Stimulated activated CD4-positive, alpha-beta T cell treated with anti-CD3 and anti-CD28 coated beads, Interleukin-1b, Interleukin-23, amount 100 ng/mL, for 1 hour (primary cell): ENCODE measurements at places on chromosomes 13 and 19.

DNA sequence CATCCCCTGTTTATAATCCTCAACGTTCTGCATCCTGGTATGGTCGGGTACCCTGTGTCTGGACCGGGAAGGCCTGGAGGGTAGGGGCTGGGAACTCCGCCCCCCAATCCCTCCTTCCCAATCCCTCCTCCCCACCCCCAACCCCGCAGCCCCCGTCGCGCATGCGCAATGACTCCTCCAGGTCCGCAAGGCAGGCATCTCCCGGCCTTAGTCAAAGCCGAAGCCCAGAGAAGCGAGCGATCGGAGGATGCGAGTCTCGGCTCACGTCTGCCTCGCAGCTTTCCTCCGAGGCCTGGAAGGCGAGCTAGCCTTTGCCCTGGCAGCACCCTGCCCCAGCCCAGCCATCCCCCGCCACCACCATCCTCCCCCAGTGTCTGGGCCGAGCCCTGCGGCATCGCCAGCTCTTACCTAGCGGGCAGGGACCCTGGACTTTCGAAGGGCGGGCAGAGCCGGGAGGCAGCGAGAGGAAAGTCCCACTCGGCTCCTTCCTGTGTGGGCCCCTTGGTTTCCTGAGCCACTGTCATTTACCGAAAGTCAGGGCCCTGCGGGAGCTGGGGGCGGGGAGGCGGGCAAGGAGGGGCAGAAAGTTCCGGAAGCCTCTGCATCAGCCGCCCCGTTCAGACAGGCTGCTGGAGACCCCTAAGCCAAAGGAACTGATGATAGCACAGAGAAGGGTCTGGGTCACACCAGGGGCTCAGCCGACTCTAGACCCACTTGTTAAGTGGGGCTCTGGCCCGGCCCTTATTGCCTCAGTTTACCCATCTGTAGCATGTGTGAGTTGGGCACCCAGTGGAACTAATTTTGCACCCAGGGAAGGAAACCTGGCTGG lies at the start of gene JAK3:
Gene JAK3, minus strand, starts transcription at position 445 of the 829 bp plus-strand sequence. CDS start 3,565 bp downstream, outside the sequence.
- DNase-seq: peak; percentile 79

GRCh38 chr19:50804420-50805272 lies 14.4 kb downstream of the ACP4 start:
- peak; percentile 97 for DNase-seq

DNA sequence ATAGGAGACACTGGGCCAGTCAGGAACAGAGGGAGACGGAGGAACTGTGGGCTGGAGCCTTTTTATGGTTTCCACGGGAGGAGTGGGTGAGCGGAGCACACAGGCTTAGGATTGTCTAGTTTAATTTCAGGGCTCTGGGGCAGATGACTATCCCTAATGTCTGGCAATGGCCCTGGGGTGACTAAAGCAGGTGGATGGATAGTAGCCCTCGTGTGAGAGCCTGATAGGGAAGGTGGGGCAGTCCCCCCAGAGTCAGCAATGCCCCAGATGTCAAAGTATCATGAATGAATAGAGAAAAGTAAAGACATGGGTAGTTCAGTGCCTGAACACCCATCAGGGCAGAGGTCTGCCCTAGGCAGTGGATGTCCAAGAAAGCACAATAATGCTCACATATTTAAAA lies 94.2 kb downstream of the ZDHHC20 start:
- DNase-seq: no peak

- no peak for DNase-seq
These were observed 399.5 kb downstream of the RFC3 start for GRCh38 chr13:34217343-34218025.

GRCh38 chr13:106375085-106375484 lies 160.4 kb downstream of the EFNB2 start:
- no peak for DNase-seq

GRCh38 chr13:94419925-94420305 lies 59.6 kb downstream of the DCT start:
- no peak for DNase-seq

- no peak for DNase-seq
These were observed 228.1 kb downstream of the FGF9 start for GRCh38 chr13:21898945-21899344.

- DNase-seq: no peak
These were observed 22.9 kb upstream of the FAM216B start for GRCh38 chr13:42758515-42758914.

DNA sequence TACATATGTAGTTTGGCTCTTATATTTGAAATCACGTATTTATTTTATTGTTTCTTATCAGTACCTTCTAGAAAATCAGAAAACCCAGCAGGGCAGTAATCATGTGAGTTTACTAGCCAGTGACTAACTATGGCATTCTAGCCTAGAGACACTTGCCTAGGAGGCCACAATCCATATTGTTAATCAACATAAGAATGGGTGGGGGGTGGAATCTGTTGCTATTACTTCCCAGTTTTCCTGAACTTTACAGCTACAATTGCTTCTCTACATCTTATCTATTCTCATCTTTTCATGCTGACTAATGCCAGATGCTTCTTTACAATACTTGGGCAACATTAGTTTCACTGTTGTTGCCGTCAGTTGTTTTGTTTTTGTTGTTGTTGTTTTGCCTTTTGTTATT lies 18.7 kb upstream of the ATXN8OS start:
- no peak for DNase-seq

GRCh38 chr13:111295886-111296285 lies 24.6 kb upstream of the TEX29 start:
- no peak for DNase-seq

DNA sequence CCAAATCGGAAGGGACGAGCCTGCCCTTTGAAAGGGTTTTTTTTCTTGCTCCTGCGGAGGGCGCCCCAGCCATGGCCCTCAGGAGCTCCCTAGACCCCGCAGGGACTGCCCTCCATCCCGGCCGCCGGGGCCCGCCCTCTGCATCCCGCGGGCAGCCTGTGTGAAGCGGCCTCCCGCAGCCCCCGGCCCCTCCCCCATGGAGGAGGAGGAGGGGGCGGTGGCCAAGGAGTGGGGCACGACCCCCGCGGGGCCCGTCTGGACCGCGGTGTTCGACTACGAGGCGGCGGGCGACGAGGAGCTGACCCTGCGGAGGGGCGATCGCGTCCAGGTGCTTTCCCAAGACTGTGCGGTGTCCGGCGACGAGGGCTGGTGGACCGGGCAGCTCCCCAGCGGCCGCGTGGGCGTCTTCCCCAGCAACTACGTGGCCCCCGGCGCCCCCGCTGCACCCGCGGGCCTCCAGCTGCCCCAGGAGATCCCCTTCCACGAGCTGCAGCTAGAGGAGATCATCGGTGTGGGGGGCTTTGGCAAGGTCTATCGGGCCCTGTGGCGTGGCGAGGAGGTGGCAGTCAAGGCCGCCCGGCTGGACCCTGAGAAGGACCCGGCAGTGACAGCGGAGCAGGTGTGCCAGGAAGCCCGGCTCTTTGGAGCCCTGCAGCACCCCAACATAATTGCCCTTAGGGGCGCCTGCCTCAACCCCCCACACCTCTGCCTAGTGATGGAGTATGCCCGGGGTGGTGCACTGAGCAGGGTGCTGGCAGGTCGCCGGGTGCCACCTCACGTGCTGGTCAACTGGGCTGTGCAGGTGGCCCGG lies 815 bp downstream of the MAP3K10 start:
- no peak for DNase-seq

GRCh38 chr13:71912524-71912923 lies 45.5 kb upstream of the DACH1 start:
- DNase-seq: no peak

- no peak for DNase-seq
These were observed 1066.7 kb upstream of the PCDH20 start for GRCh38 chr13:62482351-62482750.

GRCh38 chr19:16118489-16119033 lies 6.9 kb downstream of the RAB8A start:
- DNase-seq: no peak

- DNase-seq: no peak
These were observed 324.0 kb downstream of the FOXO1 start for GRCh38 chr13:40342461-40342860.

DNA sequence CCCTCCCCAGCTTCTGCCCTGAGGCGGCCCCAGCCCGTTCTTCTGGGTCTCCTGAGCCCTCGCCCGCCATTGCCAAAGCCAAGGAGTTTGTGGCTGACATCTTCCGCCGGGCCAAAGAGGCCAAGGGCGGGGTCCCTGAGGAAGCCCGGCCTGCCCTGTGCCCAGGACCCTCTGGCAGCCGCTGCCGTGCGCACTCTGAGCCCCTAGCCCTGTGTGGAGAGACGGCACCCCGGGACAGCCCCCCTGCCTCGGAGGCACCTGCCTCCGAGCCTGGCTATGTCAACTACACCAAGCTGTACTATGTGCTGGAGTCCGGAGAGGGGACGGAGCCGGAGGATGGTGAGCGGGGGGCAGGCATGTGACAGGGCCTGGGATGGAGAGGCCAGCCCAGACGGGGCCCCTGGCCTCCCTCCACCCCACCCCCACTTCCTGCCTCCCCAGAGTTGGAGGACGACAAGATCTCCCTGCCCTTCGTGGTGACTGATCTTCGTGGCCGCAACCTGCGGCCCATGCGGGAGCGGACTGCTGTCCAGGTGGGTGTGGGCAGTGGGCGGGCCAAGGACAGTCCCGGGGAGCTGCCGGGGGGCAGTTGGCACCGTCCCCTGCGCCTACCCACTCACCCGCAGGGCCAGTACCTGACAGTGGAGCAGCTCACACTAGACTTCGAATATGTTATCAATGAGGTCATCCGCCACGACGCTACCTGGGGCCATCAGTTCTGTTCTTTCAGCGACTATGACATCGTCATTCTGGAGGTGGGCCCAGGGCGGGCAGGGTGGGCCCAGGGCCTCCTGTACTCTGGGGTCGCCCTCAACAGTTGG lies 7.0 kb downstream of the DCAF15 start:
- no peak for DNase-seq

DNA sequence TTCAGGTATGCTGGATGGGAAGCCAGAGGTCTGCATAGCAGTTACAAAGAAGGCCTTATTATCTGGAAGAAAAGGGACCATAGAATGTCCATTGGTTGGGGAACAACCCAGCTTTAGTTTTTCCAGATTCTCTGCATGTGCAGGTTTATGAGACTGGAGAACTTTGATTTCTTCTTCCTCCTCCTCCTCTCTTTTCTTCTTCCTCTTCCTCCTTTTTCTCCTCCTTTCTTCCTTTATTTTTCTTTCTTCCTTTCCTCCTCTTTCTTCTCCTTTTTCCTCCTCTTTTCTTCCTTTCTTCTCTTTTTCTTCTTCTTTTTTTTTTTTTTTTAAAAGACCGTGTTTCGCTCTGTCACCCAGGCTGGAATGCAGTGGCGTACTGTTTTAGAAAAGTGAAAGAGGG lies 30.9 kb downstream of the EPN1 start:
- DNase-seq: no peak

DNA sequence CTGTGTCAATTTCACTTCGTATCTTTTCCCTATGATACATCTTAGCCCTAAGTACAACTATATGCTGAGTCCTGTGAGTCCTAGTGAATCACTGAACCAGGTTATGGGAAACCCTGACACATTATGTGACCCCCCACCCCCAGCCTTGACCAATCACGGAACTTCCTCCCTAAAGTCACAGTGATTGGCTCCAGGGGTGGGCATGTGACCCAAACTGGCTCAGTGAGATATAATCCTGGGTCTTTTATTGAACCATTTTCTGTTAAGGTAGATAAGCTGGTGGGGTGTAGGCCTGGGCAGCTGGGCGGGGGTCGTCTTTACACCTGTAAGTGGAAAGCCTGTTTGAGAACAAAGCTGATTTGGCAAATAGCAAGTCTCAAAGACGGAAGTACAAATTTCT lies 19.8 kb upstream of the FBL start:
- DNase-seq: no peak

- DNase-seq: no peak
These were observed 27.0 kb upstream of the MIER2 start for GRCh38 chr19:371501-372168.

DNA sequence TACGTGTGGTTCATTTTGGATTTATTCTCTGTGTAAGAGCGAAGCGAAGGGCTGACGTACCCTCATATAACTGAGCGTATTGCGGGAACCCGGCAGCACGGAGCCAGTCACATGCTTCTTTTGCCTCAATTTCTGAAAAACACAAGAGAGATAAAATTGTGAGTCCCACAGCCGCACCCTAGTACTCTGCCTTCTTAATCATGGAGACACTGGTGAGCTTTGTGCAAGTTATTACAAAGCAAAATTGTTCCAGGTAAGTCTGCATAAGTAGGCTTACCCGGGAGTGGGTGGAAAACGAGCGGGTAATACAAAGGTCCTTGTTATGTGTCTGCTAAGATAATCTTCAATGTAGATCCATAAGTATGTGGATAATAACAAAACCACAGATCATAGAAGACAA lies 118.1 kb downstream of the STARD13 start:
- DNase-seq: no peak

DNA sequence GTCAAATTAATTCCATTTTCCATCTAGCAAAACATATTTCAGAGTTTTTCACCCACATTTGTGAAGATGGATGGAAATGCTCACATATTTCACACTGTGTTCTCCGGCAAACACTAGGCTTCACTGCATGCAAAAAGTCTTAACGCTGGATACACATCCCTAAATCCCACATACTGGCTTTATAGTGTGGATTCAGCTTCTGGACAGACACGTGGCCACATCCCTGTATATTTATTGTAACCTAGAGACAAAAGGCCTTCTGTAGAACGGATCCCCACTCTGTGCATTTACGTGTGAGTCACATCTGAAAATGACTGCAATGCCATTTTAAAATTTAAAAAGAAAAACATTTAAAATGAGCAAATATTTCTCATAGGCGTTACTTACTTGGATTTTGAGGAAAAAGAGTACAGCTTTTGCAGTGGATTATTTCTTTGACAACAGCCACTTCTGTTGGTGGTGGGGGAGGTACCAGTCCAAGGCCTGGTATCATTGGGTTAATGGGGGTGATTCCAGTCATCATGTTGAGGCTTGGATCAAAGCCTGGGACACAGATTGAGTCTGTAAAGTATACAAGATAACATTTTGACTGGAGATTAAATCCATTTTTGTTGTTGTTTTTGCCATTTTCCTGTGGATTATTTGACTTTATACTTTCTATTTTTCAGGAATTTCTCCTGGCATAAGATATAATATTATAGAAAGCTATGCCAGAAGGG lies 337.7 kb downstream of the DNAJC15 start:
- no peak for DNase-seq

- DNase-seq: no peak
These were observed 849.4 kb upstream of the MIR17HG start for GRCh38 chr13:90498096-90498495.

- DNase-seq: no peak
These were observed 3.8 kb downstream of the GJB2 start for GRCh38 chr13:20188667-20189553.

GRCh38 chr13:72415817-72416216 lies 311.6 kb downstream of the MZT1 start:
- no peak for DNase-seq

DNA sequence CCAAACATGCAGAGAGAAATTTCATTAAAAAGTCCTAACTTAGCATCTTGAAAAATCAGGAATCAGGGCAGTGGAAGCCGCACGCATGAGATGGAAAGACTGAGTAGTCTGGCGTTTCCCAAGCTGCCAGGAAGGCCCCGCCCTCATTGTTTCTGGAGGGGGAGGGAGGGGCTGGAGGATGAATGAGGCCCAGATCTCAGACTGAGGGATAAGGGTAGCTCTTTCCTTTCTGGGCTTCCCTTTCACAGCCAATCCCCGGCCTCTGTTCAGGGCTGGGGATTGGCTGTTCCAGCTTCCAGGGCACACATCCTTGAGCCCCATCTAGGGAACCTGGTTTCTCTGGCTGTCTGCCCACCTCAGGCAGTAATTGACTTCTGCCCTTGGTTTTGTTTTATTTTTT lies 7.3 kb downstream of the C19orf53 start:
- no peak for DNase-seq

GRCh38 chr19:13794398-13794756 lies 866 bp upstream of the ZSWIM4 start:
- no peak for DNase-seq

GRCh38 chr13:107730813-107731212 lies 484.5 kb downstream of the LIG4 start:
- DNase-seq: no peak

GRCh38 chr13:23651887-23652286 lies 81.7 kb downstream of the TNFRSF19 start:
- no peak for DNase-seq
